Activated CD4-positive, alpha-beta T cell treated with anti-CD3 and anti-CD28 coated beads, Interleukin-2, amount 50 U/mL, for 16 hours (primary cell): ENCODE measurements at places on chromosomes 11 and 22.

- DNase-seq: no peak
Observed at GRCh38 chr11:130523609-130524008, 75.2 kb downstream of the ADAMTS15 start.

- DNase-seq: no peak
Observed at GRCh38 chr11:77669848-77670511, 32.4 kb upstream of the CLNS1A start.

DNA sequence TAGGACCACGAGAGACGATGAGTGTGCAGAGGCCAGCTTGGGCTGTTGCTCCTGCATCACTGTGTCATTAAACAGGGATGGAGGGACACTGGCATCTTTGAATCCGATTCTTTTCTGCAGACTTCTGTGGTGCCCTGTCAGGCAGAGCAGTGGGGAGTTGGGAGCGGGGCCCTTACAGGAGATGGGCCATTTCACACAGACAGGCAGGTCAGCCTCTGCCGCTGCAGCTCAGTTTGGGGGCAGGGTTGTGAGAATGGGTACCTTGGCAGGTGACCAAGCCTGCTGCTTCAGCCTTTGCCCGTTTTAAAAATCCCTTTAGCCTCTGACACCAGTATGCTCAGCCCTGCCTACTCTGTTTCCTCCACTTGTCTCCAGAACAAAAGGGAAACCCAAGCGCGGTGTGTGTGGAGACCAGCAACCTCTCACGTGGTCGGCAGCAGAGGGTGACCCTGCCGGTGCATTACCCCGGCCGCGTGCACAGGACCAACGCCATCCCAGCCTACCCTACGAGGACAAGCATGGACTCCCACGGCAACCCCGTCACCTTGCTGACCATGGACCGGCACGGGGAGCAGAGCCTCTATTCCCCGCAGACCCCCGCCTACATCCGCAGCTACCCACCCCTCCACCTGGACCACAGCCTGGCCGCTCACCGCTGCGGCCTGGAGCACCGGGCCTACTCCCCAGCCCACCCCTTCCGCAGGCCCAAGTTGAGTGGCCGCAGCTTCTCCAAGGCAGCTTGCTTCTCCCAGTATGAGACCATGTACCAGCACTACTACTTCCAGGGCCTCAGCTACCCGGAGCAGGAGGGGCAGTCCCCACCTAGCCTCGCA, 12.6 kb downstream of the C22orf31 start:
- DNase-seq: no peak

GRCh38 chr11:102476812-102477211, 24.2 kb upstream of the TMEM123 start:
- DNase-seq: peak; percentile 57

GRCh38 chr22:39897841-39898240, 3.0 kb upstream of the GRAP2 start:
- DNase-seq: no peak

GRCh38 chr11:41836431-41836830, 377.0 kb upstream of the LRRC4C start:
- no peak for DNase-seq

GRCh38 chr11:69333879-69334278, 39.9 kb downstream of the MYEOV start:
- no peak for DNase-seq

DNA sequence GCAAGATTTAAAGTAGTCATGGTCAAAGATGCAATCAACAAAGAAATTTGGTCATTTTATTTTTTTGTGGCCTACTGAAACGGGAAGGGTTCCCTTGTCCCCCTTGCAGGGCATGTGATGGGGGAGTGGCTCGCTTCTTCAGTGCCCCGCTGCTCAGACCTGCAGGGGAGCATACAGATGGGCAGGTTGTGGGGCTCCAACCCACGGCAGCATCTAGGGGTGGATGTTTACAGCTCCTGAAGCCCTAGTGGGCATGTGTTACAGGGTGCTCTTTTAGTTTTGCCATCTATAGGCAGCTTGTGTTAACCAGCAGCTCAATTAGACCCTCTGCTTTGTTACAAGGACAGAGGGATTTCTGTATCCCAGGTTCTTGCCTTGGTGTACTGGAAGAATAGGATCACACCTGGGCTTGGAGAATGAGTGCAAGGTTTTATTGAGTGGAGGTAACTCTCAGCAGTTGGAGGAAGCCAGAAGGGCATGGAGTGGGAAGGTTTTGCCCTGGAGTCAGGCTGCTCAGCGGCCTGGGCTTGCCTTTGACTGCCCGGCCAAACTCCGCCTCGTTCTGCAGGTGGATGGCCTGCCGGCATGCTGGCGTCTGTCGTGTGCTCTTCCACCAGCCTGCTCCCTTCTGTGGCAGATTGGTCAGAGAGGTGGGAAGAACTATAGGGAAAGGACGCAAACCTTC, 9.4 kb downstream of the GSTP1 start:
- DNase-seq: no peak

GRCh38 chr11:1447845-1448825, 38.4 kb downstream of the MOB2 start:
- no peak for DNase-seq

GRCh38 chr11:119666061-119666460, 62.9 kb downstream of the NECTIN1 start:
- DNase-seq: no peak

GRCh38 chr11:117424781-117425180, 97.1 kb downstream of the CEP164 start:
- DNase-seq: no peak

DNA sequence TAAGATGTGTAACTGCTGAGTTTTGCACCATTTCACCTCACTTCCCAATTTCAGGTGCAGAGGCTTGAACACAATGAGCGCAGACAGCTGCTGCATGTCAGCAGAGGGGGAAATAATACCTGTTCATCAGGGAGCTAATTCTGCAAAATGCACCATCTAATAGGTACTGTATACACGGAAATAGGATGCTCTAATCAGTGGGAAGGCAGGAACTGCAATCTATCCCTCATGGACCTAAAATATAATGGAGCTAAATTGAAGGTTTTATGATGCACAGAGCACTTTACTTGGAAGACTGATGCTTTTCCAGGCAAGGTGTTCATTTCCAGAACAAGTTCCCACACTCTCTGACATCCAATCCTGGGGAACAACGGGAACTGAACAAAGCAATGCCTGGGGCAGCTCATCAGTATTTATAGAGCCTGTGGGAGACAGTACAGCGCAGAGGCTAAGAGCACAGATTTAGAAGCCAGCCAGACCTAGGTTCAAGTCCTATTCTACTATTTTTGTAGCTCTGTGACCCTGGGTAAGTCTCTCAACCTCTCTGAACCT, 78.5 kb downstream of the TENM4 start:
- DNase-seq: no peak
